Activated gamma-delta T cell treated with Interleukin-2 at 50 U/mL for 16 hours (primary cell): ENCODE measurements at places on chromosomes 16 and 17.

GRCh38 chr17:6059406-6059805 lies 10.8 kb upstream of the WSCD1 start:
- DNase-seq = no peak

DNA sequence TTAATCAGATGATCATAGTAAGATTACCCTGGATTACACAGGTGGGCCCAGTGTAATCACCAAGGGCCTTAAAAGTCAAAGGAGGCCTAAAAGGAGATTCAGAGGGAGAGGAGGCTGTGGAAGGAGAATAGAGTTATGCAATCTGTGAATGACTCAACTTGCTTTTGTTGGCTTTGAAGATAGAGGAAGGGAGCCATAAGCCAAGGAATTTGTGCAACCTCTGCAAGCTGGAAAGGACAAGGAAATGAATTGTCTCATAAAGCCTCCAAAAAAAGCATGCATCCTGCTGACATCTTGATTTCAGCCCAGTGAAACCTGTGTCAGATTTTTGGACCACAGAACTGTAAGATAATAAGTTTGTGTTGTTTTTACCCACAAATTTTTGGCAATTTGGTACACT lies 109.6 kb downstream of the CNTNAP4 start:
- DNase-seq = no peak

- no peak for DNase-seq
Observed at GRCh38 chr17:5352681-5353289, 66.7 kb downstream of the NUP88 start.

DNA sequence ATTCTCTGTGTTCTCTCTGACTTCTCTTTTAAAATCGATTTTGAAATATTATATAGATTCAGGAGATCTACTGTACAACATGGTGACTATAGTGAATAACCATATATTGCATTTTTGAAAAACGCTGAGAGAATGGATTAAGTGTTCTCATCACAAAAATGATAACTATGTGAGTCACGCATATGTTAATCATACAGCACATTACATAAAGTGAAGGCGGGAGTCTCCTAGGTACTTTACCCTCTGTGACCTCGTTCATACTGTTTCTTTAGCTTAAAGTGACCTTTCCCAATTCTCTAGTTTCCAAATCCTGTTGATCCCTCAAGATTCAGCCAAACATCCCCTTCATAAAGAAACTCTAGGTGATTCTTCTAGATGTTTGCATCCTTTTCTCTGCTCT lies 3.1 kb upstream of the KRTAP3-2 start:
- no peak for DNase-seq

GRCh38 chr17:72523491-72523890 lies 402.7 kb downstream of the SOX9 start:
- no peak for DNase-seq

- DNase-seq = no peak
Observed at GRCh38 chr17:77692571-77693161, 265.8 kb upstream of the TNRC6C start.

DNA sequence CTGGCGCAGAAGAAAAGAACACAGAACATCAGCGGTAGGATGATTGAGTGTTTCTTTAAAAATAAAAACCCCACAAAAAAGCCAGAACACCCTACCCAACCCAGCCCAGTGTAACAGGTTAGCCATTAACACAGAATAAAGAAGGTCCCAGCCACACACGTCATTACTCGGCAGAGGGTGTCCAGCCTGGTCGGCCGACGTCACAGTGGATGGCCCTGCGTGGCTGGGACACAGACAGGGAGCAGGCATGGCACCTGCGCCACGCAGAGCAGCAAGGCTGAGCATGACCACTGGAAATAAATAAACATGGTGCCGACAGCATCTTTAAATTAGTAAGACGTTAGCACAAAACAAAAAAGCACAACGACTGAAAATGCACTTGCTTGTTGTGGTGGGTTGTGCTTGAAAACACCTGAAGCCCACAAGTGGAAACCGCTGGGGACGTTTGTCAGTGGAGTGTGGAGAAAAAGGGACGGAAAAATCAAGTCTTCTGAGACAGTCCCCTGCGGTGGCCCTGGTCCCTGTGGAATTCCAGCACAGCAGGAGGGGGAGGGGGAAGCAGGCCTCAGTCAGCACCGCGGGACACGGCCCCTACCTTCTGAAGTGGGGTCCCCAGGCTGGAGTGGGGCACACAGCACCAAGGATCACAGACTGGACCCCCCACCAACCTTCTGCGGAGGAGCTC lies 39.2 kb downstream of the SLC7A5 start:
- DNase-seq = no peak

DNA sequence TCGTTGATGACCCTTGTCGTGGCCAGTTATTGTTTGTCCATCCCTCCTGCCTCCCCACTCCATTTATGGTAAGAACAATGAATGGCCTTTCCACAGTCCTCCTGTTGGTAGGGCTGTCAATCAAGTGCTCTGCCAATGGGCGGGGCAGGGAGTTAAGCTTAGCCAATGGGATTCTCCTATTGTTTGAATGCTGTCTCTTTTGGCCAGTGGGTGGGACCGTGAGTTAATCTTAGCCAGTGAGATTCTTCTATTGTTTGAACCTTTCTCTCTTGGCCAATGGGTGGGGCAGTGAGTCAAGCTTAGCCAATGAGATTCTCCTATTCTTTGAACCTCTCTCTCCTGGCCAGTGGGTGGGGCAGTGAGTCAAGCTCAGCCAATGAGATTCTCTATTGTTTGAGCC lies 85.4 kb downstream of the IRX3 start:
- DNase-seq = no peak

GRCh38 chr16:4894276-4895150 lies 42.4 kb downstream of the PPL start:
- no peak for DNase-seq

GRCh38 chr16:11256661-11257130 lies 692 bp upstream of the SOCS1 start:
- no peak for DNase-seq

- DNase-seq = no peak
Observed at GRCh38 chr16:75380870-75381269, 52.4 kb downstream of the CFDP1 start.

DNA sequence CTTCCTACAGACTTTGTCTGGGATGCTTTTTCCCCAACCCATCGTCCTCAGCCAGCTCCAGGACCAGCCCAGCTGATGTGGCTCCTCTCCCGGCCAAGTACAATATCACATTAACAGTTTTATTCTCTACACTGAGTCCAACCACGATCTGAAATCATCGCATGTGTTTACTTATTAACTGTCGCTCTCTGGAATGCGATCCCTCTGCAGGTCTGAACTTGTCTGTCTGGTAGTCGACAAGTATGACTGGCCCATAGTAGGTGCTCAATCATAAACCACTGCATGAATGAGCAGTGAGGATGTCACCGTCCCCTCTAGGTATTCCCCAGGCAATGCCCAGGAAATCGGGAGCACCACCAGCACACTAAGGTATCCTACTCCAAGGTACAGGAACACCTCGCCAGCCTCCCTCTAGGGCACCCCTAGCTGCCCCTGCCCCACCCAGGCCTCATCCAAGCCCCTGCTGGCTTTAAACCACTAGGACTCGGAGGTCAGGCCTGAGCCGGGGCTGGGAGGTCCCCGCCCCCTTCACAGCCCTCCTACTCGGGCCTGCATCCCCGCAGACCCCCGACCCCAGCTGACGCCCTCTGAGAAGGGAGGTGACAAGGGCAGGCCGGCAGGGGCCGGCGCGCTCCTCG lies 27.7 kb downstream of the RTN4RL1 start:
- no peak for DNase-seq

DNA sequence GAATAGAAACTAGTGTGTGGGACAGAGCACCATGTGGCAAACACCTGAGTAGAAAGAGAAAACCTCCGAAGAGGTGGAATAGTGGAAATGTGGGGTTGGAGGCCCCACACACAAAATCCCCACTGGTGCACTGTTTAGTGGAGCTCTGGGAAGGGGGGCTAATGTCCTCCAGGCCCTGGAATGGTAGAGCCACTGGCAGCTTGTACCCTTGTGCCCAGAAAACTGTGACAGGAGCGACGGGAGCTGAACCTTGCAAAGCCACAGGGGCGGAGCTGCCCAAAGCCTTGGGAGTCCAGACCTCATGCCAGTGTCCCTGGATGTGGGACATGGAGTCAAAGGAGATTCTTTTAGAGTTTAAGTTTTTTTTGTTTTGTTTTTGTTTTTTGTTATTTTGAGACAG lies 50.6 kb downstream of the RNF112 start:
- no peak for DNase-seq

DNA sequence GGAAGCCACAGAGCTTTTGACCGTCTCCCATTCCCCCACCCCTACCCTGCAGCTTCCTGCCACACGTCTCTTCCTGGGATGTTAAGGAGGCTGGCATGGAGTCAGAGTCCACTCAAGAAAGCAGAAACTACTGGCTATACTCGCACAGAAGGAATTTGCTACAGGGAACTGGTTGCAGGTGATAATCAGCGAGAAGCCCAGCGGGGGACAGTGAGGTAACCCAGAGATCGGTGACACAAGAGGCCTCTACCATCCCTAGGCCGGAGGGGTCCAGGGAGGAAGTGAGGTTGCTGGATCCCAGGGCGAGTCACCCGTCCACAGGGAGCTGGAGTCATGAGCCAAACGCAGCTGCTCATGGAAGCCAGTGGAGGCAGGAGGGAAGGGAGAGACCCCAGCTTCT lies 93.7 kb downstream of the SDK2 start:
- no peak for DNase-seq

- no peak for DNase-seq
Observed at GRCh38 chr16:11090232-11090631, 145.9 kb downstream of the CLEC16A start.

GRCh38 chr17:31328160-31328535 lies 6.7 kb upstream of the EVI2A start:
- no peak for DNase-seq

DNA sequence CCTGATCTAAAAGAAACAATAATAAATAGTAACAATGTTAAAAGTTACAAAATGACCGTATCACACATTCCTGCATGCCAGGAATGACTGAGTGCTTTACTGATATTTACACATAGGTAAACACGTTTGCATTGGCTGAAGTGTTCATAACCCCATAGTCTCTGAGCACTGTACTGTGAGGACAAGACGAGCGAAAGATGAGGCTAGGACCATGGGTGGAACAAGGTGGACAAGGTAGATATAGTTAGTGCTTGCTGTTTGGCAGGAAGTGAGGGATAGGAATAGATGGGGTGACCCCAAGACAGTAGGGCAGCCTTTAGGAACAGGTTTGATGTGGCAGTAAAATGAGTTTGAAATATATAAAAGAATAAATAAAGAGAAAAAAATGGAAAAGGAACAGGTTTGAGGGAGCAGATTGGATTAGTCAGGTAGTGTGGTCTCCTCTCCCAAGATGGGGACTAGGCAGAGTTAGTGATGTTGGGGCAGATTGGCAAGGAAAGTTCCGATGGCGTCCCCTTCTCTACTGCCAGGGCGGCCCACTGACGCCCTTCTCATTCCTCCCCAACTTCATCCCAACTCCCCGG lies 452 bp upstream of the E2F4 start:
- no peak for DNase-seq

GRCh38 chr16:28883221-28883996 lies 5.1 kb downstream of the ATP2A1 start:
- DNase-seq = no peak

- DNase-seq = no peak
Observed at GRCh38 chr17:2636169-2636930, 42.9 kb downstream of the PAFAH1B1 start.

DNA sequence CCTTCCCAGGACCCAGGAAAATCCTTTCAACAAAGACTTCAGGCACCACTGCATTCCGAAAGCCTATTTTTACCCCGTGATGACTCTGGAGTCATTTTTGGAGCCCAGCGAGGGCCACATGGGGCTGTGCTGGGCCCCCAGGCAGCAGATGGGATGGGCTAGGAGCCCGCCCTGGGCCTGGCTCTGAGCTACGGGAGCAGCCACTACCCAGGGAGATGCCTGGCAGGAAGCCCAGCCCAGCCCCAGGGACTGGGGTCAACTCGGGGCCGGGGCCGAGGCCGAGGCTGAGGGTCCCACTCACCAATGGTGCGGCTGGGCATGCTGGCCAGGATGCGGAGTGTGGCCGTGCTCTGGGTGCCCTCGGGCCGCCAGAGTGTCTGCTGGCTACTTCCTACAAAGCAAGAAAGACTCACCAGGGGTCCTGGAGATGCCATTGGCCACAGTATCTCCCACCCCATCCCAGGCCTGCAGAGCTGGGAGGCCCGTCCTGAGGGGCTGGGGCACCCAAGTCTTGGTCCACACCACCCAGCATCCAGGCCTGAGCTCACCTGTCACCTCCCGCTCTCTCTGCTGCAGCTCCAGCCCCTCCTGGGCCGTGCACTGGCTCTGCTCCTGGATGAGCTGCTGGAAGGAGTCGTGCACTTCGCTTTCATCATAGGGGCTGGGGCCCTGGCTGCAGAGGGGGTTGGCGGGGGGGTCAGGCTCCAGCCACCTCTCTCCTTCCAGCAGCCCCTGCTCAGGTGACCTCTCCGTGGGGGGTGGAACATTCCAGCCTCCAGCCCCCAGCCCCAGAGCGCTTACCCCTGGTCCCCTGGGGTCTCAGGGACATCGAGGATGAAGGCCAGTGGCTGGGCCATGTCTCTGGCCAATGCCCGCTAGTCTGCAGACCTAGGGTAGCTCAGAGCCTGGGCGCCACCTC lies 2.3 kb downstream of the TMC6 start:
- no peak for DNase-seq

GRCh38 chr16:12901597-12902461 lies at the start of gene SHISA9:
TSS of gene SHISA9 (plus strand) at chr16:12901598.
- DNase-seq = no peak

- DNase-seq = no peak
Observed at GRCh38 chr17:62920300-62920699, 45.7 kb upstream of the TANC2 start.

DNA sequence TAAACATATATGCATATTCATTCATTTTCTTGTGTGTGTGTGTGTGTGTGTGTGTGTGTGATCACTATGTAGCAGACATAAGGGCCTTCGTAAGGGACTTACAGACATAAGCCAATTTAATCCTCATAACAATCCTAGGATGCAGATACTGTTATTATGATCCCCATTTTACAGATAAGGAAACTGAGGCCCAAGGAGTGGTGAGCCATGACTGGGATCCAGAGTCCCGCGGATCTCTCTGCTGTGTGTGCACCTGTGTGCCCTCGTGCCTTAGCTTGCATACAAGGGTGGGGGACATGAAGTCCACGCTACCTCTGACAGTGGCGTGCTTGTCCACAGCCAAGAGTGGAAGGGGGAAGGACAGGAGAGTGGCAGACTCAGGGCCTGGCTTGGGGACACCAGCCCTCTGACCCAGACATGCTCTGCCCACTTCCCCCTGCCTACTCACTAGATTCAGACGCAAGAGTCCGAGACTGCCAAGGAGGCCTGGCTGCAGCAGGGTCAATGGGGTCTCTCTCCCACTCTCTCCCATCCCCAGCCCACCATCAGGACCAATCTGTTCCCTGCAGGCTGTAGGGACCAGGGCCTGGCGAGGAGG lies 9.8 kb upstream of the SMTNL2 start:
- DNase-seq = no peak

- no peak for DNase-seq
Observed at GRCh38 chr16:23156946-23157460, 7.8 kb upstream of the USP31 start.

DNA sequence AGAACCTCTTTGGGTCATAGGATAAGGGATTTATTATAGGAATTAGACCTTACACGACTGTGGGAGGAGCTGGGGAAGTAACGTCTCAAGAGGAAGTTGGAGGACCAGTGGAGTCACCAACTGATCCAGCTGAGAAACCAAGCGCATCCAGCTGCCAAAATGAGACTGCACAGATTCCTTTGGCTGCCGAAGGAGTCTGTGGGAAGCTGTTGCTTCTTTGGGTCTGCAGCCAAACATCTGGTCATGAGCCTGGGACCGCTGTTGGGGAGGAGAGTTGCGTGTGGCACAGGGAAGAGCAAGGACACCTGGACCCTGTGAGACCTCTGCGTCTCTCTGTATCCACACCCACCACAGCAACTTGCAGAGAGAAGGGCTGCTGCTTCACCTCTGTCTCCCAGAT lies 2.4 kb upstream of the NACA2 start:
- no peak for DNase-seq
